ENCODE measurements at places on chromosomes 12 and 14.

GRCh38 chr14:61188978-61189808, 91.9 kb downstream of the TMEM30B start:
- DNase-seq: peak; percentile 12

DNA sequence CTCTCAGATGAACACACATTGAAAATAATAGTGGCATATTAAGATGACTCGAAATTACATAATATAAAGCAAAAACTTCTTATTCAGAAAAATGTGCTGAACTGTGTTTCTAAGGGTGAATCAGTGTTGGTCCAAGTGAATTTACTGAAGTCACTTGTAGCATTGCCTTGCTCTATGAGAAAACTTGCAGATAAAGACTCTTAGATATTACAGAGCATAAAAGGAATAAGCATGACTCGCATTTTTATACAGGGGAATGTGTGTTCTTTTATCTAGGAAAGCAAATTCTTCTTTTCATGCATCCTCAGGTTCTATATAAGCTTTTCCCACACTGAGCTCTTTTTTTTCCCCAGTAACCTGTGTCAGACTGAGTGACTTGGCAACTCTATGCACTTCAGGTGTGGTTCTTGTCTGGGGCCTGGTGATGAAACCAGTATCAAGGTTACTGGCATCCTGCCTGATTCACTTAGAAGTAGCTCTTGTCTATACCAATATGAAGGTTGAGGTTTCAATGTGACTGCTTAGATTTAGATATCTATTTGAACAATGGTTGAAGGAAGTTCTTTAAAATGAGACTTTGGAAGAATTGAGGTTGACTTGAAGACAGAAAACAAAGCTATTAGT, 76.1 kb downstream of the OTOGL start:
- no peak for DNase-seq

- DNase-seq: no peak
Observed at GRCh38 chr12:72832024-72832423, 559.9 kb downstream of the TRHDE start.

DNA sequence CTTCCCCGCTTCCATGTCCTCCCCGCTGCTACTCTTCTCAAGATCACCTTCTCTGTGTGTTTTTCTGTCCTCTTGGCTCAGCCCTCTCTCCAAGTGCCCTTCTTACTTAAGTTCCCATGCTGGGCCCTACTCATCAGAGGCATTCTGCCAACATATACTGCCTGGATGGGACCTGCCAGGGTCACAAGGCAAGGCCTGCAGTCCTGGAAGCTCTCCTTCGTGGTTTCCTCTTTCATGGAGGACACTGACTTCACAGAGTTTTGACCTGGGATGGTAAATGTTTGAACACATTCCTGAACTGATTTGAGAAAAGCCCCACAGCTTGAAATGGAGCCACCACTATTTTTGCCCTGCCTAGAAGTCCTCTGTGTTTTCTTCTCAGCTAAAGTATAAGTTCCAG, 140.9 kb downstream of the TMEM30B start:
- no peak for DNase-seq

- peak; percentile 86 for DNase-seq
Observed at GRCh38 chr14:50082784-50083466, 33.4 kb downstream of the VCPKMT start.

- no peak for DNase-seq
Observed at GRCh38 chr12:104281636-104282035, 21.9 kb upstream of the EID3 start.

DNA sequence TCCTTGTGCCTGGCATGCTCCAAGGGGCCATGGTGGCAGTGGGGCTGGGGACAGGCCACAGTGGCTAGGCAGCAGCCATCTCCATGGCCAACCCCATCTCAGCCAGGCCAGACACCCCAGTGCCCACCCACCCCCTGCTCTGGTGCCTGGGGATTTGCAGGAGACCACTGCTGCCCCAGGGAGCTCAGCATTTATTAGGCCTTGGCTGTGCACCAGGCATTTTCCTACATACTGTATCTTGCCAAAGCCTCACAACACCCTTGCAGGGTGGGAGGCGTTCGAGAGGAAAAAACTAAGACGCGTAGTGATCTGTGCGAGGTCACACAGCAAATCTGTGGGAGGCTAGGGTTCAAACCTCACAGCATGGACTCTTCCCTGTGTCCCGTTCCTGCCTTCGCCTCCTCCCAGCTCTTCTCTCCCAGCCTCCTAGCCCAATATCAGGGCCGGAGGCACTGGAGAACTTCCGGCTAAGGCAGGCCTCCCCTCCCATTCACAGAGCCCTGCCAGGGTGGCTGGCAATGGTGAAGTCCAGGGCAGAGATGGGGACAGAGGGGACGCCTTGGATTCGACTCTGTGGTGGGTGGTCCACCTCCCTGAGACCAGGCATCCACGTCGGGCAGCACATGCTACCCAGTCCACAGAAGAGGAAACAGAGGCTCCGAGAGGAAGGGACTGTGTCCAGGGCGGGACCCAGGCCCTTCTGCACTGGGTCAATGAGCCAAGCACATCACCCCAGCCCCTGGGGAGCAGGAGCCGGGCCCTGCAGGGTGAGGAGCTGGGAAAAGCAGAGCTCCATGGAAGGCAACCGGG, 57.4 kb downstream of the FAM222A start:
- no peak for DNase-seq
